Activated CD8-positive, alpha-beta memory T cell treated with anti-CD3 and anti-CD28 coated beads for 4 hours (primary cell): ENCODE measurements at places on chromosomes 13 and 19.
A peak's percentile ranks its signal among the peaks of the same experiment; 100 is the strongest.

DNA sequence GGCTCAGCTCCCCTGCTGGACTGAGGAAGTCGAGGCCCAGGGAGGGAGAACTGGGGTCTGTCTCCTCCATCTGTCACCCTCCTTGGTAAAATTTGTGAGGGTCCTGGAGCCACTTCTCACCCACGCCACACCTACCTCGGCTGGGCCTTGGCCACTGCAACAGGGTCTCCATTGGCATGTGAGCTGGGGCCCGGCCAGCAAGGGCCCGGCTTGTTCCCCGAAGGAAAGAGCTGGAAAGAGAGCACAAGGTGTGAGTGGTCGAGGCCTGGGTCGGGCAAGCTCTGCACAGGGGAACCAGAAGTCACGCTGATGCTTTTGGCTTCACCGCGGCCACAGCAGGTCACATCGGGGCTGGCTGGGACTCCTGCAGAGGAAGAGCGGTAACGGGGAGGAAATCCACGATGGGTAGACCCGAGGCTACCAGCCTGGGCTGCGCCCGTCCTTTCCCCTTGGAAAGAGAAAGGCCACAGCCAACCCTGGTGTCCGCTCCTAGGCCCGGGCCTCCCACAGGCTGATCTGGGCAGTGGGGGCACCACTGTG is 9.0 kb downstream of the NANOS3 start:
- DNase-seq = no peak

GRCh38 chr19:48873476-48874302 is 1.5 kb downstream of the PPP1R15A start:
- DNase-seq = no peak

GRCh38 chr19:18417250-18418028 is 1.8 kb upstream of the SSBP4 start:
- no peak for DNase-seq

GRCh38 chr19:40567040-40567749 is 9.5 kb upstream of the SHKBP1 start:
- DNase-seq = no peak

DNA sequence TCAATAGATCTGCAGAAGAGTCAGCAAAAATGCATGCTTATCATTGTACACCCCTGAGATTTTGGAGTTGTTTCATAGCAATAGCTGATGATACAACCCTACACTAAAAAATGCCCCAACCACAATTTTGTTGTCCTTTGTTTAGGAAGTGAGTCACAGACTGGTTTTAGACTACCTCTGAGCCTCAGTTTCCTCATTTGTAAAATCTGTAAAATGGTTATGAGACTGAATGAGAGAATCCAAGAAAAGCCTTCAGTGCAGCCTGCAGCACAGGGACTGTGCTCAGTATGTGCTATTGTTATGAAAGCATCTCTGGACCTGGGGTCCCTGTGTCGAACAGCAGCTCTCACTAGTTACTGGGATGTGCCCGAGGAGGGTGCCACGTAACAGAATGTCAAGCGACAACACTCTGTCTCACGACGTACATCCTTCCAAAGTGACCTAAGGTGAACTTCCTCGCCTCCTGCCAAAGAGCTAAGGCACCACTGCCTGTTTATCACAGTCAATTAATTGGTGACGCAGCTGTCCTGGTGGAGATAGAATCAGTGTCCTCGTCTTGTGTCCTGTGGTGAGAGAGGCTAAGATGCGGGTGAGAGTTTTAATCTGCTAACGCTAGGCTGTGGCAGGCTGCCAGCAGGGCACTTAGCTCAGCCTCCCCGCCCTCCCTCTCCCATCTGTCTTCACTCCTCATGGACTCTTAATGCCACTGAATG is 18.1 kb downstream of the DHRS12 start:
- no peak for DNase-seq

DNA sequence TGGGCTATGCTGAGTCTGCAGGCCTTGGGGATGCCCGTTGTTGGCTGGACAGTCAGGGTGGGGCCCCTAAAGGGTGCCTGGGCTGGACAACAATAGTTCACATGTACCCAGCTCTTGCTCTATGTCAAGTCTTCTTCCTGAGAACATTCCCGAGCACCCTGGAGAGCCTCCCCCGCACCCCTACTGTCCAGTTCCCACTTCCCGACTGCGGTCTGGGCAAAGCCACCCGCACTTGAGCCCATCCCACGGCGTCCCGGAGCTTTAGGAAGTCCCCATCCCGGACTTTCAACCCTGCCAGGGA is 1.1 kb upstream of the MPND start:
- DNase-seq = no peak

DNA sequence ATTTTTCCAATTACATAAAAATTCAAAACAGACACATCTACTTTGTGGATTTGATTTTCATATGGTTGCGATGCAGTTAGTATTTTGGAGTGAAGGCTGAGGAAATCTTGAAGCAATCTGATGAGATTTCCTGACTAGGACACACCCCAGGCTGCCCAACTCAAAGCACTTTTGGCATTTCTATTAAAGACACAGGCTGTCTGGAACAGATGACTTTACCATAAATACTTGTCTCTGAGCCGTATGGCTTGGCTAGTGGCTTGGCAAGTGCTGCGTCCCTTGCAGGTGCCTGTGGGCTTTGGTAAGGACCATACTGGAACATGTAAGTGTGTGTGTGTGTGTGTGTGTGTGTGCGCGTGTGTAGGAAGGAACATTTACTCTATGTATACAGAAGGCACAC is 218.8 kb downstream of the FGF9 start:
- DNase-seq = no peak

- peak; percentile 20 for DNase-seq
Observed at GRCh38 chr19:39052243-39052746, 19.9 kb upstream of the FBXO27 start.

DNA sequence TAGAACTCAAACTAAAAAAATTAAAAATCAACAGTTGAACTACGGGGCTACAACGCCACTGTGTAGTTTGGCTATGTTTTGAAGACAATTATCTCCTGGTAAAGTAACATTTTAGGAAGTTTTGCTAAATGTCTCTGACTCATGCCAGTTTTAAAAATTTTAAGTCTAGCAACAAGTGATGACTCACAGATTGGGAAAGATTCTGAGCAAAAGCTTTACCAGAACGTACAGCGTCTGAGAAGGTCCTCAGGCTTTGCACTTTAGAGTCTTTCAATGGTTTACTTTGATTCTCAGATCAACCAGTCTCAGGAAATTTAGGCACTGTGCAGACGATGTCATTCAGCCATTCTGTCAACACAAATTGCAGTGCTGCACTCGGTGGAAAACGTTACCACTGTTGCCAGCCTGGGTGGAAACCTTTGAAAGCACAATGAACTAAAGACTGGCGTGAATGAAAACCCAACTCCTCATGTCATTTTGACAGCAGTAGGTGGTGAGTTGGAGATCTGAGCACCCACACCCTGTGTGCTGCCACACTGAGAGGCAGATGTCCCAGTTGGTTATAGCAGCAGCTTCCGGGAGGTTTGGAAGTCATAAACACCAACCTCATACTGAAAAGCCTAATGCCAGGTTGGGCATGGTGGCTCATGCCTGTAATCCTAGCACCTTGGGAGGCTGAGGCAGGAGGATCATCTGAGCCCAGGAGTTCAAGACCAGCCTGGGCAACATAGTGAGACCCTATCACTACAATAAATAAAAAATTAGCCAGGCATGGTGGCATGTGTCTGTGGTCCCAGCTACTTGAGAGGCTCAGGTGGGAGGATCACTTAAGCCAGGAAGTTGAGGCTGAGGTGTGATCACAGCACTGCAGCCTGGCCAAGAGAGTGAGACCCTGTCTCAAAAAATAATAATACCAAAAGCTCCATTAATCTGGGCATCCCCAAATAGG is 6.3 kb upstream of the WTIP start:
- no peak for DNase-seq
